ENCODE measurements at places on chromosomes 16 and 17.

DNA sequence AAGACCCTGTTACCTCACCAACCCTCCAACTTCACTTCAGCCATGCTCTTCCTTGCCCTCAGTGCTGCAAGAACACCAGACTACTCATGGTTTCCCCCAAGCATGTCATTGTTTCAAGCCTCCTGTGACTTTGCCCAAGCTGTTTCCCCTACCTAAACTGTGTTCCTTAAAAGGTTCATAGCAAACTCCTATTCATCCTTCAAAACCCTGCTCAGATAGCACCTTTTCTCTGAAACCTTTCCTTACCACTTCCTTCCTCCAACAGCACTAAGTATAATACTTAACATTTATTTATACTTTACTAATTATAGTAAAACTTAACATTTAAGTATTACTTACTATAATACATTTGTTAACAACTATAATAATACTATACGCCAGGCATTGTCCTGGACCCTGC is 136.2 kb downstream of the CCT6B start:
- no peak for DNase-seq

DNA sequence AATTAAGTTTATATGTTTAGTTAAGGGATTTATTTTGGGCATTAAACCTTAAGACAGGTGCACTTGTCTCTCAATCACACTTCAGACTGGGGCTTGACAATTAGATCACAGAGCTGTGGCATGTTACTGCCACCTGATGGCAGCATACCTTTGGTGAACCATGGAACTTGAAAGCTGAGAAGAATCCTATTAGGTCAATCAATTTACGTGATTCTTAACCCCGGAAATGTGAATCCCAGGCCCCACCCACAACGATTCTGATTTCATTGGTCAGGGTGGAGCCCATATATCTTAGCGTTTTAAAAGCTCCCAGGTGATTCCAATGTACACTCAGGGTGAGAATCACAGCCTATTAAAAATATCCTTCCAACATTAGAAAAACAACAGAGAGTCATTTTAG is 91.0 kb downstream of the GSG1L start:
- peak; percentile 38 for DNase-seq

DNA sequence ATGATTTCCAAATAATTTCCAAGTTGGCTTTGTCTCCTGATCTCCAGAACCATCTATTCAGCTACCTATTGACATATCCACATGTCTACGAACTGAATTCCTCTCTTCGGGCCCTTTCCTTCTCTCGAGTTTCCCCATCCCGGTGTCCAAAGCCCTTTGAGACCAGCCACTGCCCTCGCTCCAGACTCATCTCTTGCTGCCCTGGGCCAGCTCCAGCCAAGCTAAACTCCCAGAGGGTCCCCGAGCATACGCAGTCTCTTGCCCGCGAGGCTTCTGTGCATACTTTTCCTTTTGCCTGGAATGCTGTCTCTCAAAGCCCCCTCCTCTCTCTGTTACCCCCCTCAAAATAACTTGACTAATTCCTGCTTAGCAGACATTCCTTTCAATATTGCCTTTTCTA is 27.2 kb upstream of the TBX2 start:
- no peak for DNase-seq

DNA sequence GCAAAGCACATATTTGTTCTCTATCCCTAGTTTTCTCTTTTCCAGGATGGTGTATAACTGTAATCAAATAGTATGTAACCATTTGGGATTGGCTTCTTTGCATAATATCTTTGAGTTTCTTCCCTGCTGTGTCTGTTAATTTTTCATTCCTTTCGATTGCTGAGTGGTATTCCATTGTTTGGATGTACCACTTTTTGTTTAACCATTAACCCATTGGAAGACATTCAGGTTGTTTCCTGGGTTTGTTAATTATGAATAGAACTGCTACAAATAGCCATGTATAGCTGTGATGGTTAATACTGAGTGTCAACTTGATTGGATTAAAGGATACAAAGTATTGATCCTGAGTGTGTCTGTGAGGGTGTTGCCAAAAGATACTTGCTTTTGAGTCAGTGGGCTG is 4.6 kb upstream of the SLFN13 start:
- no peak for DNase-seq

DNA sequence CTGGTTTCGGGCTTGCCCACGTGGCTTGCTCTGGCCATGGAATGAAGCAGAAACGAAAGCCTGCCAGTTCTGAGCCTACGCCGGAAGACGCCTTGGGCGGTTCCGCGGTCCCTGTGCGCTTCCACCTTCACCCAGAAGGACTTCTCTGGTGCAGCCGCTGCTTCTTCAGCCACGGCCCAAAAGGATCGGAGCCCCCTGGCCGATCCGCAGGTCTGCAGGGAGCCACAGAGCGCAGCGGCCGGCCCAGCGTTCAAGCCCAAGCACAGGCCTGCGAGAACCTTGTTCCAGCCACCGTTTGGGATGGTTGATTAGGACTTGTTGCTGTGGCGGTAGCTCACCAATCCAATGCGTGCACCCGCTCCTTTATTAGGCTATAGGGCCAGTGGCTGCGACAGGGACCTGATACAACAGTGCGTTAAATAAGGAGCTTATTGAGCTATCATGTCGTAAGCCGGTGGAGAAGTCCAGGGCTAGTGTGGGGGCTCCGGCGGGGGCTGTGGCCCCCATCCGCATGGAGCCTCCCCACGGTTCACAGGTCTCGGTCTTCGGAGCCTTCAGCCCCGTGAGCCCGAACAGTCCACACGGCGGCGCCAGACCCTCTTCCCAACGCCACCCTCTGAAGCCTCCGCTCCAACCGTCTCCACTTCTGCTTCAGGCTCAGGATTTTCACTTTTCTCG is 10.2 kb upstream of the MPP2 start:
- DNase-seq: peak; percentile 75

GRCh38 chr17:32854207-32854606 is 22.7 kb downstream of the MYO1D start:
- DNase-seq: no peak

GRCh38 chr16:58222532-58223316 is 24.8 kb upstream of the CSNK2A2 start:
- no peak for DNase-seq

GRCh38 chr16:28149011-28149888 is 62.5 kb downstream of the XPO6 start:
- no peak for DNase-seq

DNA sequence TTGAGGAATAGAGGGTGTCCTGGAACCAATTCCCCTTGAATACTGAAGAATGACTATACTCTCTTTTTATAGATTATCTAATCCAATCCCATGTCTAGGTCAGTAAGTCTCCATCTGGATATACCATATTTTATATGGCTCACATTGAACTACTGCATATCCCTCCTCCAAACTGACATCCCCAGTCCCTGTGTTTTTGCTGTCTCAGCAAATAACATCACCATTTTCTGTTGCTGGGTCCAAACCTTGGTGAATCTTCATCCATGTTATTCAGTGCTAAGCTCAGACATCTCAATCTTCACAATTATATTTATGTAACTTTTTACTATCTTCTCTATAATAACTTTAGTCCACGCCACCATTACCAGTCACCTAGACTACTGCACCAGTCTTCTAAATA is 269.6 kb upstream of the CNTNAP4 start:
- DNase-seq: no peak

DNA sequence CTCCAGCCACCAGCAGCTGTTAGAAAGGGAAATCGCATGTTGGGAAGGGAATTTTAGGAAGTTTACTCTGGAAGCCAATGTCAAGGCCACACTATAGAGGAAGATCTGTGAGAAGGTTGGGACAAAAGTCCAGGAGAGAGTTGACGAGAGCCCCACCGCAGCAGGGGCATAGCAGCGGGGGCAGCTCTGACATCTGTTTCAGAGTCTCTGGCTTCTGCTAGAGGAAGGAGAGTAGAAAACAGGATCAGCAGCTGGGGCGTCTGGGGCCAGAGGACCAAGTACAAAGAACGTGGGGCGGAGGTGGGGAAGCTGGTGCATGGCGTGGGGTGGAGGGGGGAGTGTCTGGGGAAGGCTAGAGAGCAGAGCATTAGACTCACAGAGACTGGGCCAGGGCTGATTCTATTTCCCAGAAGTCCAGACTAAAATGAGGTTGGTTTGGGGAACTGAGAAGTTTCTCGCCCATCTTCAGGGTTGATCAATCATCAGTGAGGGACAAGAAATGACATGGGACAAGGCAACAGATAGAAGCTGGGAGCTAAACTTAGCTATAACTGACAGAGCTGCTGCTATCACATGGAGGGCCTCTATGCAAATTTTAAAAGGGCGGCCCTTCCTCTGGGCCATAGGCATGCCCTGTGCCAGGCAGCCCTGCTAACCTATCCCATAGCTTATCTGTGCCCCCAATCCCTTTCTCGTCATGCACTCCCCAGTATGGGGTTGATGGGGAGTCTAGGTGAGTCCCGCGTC is 1.2 kb downstream of the RABEP2 start:
- no peak for DNase-seq

- DNase-seq: no peak
These were observed 14.4 kb upstream of the CBX8 start for GRCh38 chr17:79811011-79811867.

GRCh38 chr17:28717578-28718332 is at the start of gene RAB34:
Gene RAB34 (minus strand): TSS chr17:28717868. CDS start chr17:28717266, 602 bp downstream.
- no peak for DNase-seq

DNA sequence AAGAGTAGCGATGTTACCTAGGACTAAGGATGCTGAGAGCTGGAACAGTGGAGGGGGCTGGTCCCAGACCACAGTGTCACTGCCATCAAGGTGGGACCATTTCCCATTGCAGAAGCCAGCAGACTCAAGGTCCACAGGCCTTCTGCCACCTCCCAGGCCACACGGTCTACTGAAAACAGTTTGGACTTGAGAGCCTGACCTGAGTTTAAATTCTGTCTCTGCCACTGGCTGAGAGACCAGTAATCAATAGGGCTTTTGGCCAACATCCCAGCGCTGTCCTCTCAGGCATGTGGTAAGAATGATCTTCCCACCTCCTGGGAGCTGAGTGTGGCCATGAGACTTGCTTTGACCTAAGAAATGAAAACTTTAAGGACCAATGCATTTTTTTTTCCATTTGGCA is 331.4 kb upstream of the CDH5 start:
- DNase-seq: no peak

- DNase-seq: no peak
These were observed 62.1 kb downstream of the CRISPLD2 start for GRCh38 chr16:84881702-84882521.

DNA sequence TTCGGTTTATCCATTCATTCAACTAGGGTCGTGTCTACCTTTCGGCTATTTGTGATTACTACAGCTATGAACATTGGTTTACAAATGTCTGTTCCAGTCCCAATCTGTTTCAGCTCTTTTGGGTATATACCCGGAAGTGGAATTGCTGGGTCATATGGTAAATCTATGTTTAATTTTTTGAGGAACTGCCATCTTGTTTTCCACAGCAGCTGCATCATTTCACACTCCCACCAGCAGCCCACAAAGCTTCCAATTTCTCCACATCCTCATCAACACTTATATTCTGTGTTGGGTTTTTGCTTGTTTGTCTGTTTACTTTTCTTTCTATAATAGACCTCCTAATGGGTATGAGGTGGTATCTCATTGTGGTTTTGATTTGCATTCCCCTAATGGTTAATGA is 48.7 kb upstream of the GINS3 start:
- no peak for DNase-seq

- DNase-seq: no peak
These were observed 111.3 kb downstream of the CHD9 start for GRCh38 chr16:53166099-53166498.

DNA sequence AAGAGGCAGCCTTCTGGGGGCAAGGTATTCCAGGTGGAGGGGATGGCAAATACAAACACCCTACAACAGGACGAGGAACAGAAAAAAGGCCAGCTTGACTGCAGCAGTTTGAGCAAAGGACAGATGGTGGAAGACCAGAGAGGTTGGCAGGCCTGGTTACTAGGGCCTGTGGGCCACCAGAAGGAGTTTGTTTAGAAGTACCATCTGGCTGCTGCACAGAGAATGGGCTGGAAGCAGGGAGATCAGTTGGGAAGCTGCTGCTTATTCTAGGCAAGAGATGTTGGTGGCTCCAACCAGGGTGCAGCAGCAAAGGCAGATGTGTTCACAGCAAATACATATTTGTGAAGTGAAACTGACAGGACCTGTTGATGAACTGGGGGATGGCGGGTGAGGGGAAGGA is 2.9 kb upstream of the YPEL2 start:
- no peak for DNase-seq

DNA sequence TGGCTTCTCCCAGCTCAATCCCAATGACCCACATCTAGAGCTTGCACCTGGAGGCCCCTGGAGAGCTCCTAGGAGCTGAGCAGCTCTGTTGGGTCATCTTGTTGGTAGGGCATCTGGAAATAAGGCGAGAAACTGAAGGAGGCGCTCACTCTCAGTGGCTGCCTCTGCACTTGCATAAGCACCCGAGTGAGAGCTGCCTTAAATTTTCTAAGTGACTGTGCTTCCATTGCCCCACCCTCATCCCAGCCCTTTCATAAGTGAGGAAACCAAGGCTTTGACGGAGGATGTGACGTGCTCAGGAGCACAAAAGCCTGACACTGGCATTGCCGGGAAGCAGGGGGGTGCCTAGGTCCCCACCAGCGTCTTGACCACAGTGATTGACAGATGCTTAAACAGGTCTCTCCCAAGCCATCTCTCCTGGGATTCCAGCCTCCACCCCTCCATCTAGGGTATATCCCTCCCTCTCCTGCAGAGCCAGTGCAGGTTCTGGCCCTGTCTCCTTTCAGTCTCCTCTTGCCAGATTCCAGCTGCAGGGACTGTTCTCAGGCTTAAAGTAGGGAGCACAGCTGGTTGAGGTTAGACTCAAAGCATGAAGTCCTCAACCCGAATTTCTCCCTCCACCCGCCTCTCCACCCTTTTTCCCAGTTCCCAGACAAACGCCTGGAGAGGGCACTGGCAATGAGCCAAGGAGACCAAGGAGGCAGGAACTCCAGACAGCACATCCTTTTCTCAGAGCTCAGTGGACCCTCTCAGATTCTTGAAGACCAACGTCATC is 113.7 kb downstream of the IRX5 start:
- no peak for DNase-seq

DNA sequence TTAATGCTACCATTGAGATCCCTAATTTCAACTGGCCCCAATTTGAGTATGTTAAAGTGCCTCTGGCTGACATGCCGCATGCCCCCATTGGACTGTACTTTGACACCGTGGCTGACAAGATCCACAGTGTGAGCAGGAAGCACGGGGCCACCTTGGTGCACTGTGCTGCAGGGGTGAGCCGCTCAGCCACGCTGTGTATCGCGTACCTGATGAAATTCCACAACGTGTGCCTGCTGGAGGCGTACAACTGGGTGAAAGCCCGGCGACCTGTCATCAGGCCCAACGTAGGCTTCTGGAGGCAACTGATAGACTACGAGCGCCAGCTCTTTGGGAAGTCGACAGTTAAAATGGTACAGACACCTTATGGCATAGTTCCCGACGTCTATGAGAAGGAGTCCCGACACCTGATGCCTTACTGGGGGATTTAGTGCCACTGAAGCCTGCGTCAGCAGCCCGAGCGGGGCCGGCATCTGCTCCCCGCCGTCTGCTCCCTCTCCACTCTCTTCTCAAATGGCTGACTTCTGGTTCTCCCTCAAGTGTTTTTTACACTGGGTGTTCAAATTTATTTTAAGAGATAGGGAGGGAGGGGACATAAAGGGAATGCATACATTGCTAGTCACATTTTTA is 22.9 kb downstream of the DUSP14 start:
- no peak for DNase-seq

- DNase-seq: no peak
These were observed 33.0 kb downstream of the C16orf54 start for GRCh38 chr16:29712809-29713208.
